Activated CD8-positive, alpha-beta memory T cell treated with anti-CD3 and anti-CD28 coated beads for 4 hours (primary cell): ENCODE measurements at places on chromosomes 12 and 14.

GRCh38 chr12:131776237-131776889 is 51.8 kb upstream of the MMP17 start:
- DNase-seq, result no peak

GRCh38 chr14:53621433-53621832 is 335.2 kb downstream of the BMP4 start:
- DNase-seq, result no peak

DNA sequence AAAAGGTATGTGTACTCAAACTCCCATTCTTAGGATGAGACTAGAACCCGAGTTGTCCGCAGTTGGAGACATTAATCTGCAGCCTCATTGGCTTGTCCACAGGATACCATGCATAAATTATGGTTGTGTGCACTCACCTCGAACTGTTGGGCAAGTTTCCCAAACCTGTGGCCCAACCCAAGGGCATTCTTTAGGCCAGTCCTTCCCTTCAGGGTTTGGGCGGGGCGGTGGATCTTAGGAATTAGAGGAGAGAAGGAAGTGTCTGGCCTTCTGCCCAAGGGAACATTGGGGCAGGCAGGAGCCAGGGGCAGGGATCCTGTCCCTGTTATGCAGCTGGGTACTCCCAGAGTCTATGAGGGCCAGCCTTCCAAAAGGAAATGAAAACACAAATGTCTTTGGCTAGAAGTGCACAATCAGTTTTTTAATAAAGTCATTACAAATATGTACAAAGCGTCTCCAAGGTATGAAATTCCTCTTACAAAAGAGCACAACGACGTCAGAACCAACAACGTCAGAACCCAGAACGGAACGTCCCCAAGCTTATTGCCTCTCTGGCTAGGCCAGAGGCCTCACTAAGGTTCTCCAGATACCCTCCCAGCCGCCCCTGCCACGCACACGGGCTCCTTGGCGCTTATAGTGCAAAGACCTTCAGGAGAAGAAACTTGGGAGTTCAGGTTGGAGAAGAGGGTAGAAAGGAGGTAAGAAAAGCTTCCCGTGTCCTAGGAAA is 25.3 kb downstream of the HRK start:
- no peak for DNase-seq

DNA sequence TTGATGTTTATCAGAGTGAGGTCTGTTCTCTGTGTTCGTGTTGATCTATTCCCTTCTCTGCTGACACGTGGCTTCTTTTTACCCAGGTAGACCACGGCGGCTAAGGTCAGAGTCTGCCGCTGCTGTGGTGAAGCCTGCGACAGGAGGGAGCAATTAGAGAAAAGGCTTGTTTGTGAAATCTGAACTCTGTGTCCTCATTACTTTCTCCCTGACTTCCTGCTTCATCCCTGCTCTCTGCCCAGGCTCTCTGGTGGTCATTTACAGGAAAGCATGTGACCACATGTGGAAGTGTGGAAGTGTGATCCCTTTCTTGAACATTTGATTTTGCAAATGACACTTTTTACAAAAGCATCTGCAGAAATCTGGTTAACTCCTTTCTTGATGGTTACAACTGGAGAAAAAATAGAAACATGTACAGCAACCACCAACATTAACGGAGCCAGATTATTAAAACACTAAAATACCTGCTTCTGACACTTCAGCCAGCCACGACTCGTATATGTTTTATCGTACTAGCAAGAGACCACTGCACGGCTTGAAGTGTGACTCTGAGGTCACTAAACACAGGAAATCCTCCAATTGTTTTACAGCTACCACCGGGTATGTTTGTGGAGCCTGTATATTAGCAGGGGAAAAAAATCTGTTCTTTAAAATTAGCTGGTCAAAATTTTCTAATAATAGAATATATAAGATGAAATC is 388.6 kb upstream of the TMPO start:
- DNase-seq, result no peak

DNA sequence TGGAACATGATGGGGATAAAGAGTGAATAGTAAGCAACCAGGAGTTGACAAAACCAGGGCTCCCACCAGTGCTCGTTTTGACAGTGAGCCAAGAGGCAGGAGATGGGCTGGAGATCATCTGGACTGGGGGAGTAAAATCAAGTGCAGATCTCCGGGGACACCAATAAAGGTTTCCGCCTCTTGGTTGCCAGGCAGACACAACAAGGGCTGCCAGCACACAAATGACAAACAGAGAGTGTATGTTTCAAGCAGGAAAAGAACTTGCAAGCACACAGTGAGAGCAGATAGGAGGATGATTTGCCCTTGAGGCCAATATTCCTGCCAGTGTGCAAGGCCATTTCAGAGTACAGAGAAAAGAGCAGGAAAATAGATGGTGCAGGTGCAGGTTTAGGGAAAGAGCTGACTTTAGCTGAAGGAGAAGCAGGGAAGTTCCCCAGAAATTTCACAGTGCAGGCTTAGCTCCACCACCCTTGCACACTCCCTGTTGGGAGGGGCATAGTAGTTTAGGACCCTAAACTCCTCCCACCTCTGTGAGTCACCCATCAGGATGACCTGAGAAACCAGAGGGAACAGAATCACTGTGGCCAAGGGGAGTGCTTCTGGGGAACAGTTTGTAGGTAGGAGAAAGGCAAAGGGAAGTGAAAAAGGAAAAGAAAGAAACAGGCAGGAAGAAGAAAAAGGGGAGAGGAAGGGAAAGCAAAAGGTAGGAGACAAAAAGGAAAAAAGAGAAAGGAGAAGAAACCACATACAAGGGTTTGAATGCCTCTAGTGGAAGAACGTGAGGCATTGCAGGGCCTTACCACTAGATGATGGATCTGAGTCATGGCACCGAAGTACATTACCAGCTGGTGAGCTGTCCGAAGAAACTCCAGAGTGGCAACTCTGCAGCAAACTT is 404.4 kb downstream of the SLC6A15 start:
- DNase-seq, result no peak

- no peak for DNase-seq
Measured at GRCh38 chr14:75393794-75394193, 34.0 kb upstream of the JDP2 start.

DNA sequence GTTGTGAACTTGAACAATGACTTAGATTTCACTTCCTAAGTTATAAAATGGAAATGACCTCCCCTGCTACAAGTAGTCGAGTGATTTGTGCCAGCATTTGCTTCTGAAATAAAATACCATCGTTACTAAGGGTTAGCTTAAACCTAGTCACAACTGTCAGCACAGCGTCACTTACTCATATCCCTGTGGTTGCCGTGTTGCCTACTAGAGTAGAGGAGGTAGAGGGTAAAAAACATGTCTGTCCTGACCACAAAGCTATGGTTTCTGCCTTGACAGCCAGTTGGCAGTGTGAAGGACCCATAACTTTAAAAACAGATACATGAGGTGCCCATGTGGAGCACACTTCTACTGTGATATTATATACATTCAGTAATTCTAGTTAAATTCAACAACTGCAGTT is 234.2 kb upstream of the RGS6 start:
- no peak for DNase-seq

GRCh38 chr14:32720927-32721326 is 217.8 kb upstream of the NPAS3 start:
- DNase-seq, result no peak

DNA sequence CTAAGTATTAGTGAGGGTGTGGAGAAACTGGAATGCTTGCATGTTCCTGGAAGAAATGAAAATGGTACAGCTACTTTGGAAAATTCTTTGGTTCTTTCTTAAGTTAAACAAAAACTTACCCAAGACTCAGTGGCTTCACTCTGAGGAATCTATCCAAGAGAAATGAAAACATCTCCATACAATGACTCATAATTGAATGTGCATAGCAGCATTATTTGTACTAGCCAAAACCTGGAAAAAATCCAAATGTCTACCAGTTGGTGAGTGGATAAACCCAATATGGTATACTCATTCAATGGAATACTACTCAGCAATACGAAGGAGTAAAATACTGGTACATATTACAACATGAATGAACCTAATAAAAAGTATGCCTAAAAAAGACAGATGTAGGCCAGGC is 18.0 kb upstream of the CRACR2A start:
- DNase-seq, result no peak
